ENCODE measurements at places on chromosomes 3 and 15. TPM values are rescaled to one million over a fixed set of nuclear protein-coding genes. Genes with fewer than 3 reads are reported as not detected.

Gene ALDH1A2
- 28.4 TPM for total RNA-seq

Gene PLIN1
- total RNA-seq: 0.43 TPM

Gene ROBO2
- total RNA-seq: 72.4 TPM

Gene CADM2
- total RNA-seq: 3.3 TPM

GRCh38 chr3:37154668-37155314, 19.6 kb downstream of the LRRFIP2 start:
- no peak for DNase-seq
- H3K4me3 ChIP-seq: no peak overlapping the region
- H3K27me3 ChIP-seq: no peaks in the 10 kb centered on the region
- peaks cover 11% of the 10 kb centered on the region for H3K4me1 ChIP-seq

- DNase-seq: no peak
- H3K4me1 ChIP-seq: no peaks in the 10 kb centered on the region
- no peak overlapping the region for H3K27ac ChIP-seq
Observed at GRCh38 chr3:35929158-35929557, 289.8 kb downstream of the ARPP21 start.

GRCh38 chr3:133853063-133853924, 42.4 kb downstream of the RAB6B start:
- no peak for DNase-seq
- no peaks in the 10 kb centered on the region for H3K4me1 ChIP-seq
- no peak overlapping the region for H3K4me3 ChIP-seq
- H3K36me3 ChIP-seq: no peaks in the 10 kb centered on the region
- H3K27me3 ChIP-seq: no peaks in the 10 kb centered on the region

- no peak overlapping the region for H3K4me3 ChIP-seq
- H3K27me3 ChIP-seq: no peaks in the 10 kb centered on the region
- DNase-seq: no peak
- no peaks in the 10 kb centered on the region for H3K4me1 ChIP-seq
- H3K27ac ChIP-seq: no peak overlapping the region
Observed at GRCh38 chr3:160455846-160456245, 6.3 kb upstream of the TRIM59 start.

DNA sequence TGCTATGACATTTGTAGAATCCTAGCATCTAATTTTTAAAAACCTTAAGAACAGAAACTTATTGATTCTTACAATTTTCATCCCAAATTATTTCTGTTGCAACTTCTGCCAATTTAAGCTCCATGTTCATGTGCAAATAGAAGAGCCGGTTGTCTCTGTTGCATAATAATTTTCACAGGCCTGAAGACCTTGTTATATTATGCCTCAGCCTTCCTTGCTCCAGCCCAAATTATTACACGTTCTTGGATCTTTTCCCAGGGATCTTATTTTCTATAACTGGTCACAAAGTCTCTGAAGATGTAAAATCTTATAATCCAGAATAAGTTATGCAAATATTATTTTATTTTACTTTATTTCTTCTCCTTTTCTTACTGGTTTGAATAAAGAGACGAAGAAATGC, 210.7 kb upstream of the DPH6 start:
- H3K27me3 ChIP-seq: no peaks in the 10 kb centered on the region
- no peak overlapping the region for H3K4me3 ChIP-seq
- H3K36me3 ChIP-seq: no peaks in the 10 kb centered on the region

DNA sequence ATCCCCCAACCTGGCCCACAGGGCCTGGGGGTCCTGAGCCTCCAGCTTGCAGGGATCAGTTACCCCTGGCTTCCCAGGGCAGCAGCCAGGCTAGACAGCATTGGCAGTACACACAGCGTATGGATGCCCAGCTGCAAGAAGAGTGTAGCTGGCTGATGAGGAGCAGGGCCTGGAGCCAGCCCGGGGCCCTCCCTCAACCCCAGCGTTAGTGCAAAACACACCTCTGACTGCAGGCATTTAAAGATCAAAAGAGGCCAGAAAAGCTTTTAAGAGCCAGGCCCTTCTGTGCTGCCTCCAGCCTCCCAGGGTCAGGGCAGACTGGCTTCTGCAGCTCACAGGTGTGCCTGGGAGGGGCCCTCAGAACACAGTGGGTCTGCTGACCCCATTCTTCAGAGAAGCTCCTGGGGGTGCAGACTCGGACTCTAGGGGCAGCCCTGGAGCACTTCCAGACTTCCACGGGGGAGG, 110.6 kb downstream of the ETFA start:
- no peak overlapping the region for H3K27ac ChIP-seq
- no peak for DNase-seq
- no peaks in the 10 kb centered on the region for H3K36me3 ChIP-seq
- no peak overlapping the region for H3K4me3 ChIP-seq
- peaks cover 4% of the 10 kb centered on the region for H3K4me1 ChIP-seq

GRCh38 chr15:64766058-64766457, 9.3 kb downstream of the RBPMS2 start:
- no peaks in the 10 kb centered on the region for H3K4me1 ChIP-seq
- no peaks in the 10 kb centered on the region for H3K36me3 ChIP-seq
- H3K27ac ChIP-seq: no peak overlapping the region
- no peaks in the 10 kb centered on the region for H3K27me3 ChIP-seq

GRCh38 chr15:26038693-26039092, 175.6 kb upstream of the ATP10A start:
- H3K4me1 ChIP-seq: no peaks in the 10 kb centered on the region
- no peak for DNase-seq
- no peaks in the 10 kb centered on the region for H3K27me3 ChIP-seq
- no peak overlapping the region for H3K4me3 ChIP-seq
- H3K36me3 ChIP-seq: no peaks in the 10 kb centered on the region

- DNase-seq: peak; percentile 9
- peak overlapping the region; percentile 89 for H3K4me3 ChIP-seq
Observed at GRCh38 chr3:51385621-51386091, 565 bp downstream of the MANF start.

DNA sequence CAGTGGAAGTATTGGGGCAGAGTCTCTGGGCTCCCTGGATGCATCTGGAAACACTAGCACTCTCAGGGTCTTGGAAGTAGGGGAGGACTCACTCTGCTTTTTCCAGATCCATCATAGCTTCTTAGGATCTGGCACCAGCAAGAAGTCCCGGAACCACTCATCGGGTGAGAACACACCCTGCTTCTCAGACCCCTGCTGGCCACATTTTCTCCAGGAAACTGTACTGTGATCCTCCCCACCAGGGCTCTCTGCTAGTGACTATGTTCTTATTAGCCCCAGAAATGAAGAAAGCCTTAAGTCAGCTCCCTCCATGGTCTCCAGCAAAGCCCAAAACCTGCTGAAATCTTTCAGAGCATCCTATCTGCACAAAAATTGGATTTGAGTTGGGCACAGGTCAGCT, 197.3 kb upstream of the GADL1 start:
- no peak for DNase-seq
- H3K27ac ChIP-seq: no peak overlapping the region
- peaks cover 3% of the 10 kb centered on the region for H3K4me1 ChIP-seq
- H3K4me3 ChIP-seq: no peak overlapping the region
- no peaks in the 10 kb centered on the region for H3K27me3 ChIP-seq

GRCh38 chr15:65414841-65415621, 7.7 kb downstream of the IGDCC4 start:
- H3K4me1 ChIP-seq: peaks cover 20% of the 10 kb centered on the region
- no peaks in the 10 kb centered on the region for H3K36me3 ChIP-seq
- no peak overlapping the region for H3K27ac ChIP-seq
- H3K27me3 ChIP-seq: no peaks in the 10 kb centered on the region
- peak; percentile 91 for DNase-seq

- H3K27me3 ChIP-seq: no peaks in the 10 kb centered on the region
- H3K4me3 ChIP-seq: no peak overlapping the region
- no peaks in the 10 kb centered on the region for H3K4me1 ChIP-seq
- no peaks in the 10 kb centered on the region for H3K36me3 ChIP-seq
- no peak overlapping the region for H3K27ac ChIP-seq
- DNase-seq: no peak
Observed at GRCh38 chr3:170507063-170507462, 78.8 kb downstream of the SLC7A14 start.

- no peak overlapping the region for H3K27ac ChIP-seq
- H3K36me3 ChIP-seq: no peaks in the 10 kb centered on the region
- no peaks in the 10 kb centered on the region for H3K27me3 ChIP-seq
- no peak for DNase-seq
- H3K4me1 ChIP-seq: no peaks in the 10 kb centered on the region
Observed at GRCh38 chr3:71509066-71509465, 74.5 kb downstream of the FOXP1 start.

- no peak overlapping the region for H3K4me3 ChIP-seq
- no peak for DNase-seq
- H3K27me3 ChIP-seq: peaks cover 2% of the 10 kb centered on the region
- no peaks in the 10 kb centered on the region for H3K36me3 ChIP-seq
- no peaks in the 10 kb centered on the region for H3K4me1 ChIP-seq
- no peak overlapping the region for H3K27ac ChIP-seq
Observed at GRCh38 chr3:197025736-197026480, 3.7 kb downstream of the MELTF start.

GRCh38 chr3:17219593-17219992, 334.8 kb downstream of the PLCL2 start:
- no peaks in the 10 kb centered on the region for H3K4me1 ChIP-seq
- H3K36me3 ChIP-seq: no peaks in the 10 kb centered on the region
- no peak overlapping the region for H3K4me3 ChIP-seq
- H3K27me3 ChIP-seq: no peaks in the 10 kb centered on the region
- H3K27ac ChIP-seq: no peak overlapping the region
- no peak for DNase-seq

DNA sequence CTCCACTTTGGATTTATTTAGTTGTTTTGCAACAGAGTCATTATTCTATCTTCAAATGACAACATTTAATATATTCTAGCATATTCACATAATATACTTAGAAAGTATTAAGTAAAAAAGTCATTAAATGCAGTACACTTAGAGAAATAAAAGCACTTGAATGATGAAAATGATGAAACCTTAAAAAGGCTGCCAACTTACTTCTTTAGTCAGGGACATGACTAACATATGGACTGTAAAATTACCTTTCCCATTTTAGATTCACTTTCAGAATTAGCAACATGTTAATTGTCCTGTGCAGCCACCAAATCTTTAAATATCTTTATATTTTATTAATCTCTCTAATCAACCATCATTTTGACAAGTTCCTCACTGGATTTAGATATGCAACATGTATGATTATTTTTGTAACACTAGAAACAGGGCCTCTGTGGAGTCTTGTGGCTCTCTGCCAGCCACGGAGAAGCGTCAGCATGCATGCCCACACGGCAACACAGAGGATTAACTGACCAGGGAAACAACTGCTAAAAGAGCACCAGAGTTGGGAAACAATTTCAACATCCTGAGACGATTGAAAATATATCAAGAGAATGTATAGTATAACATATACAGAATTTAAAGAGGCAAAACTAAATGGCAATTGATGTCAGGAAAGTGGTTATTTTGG, 95.7 kb downstream of the ANO10 start:
- H3K27me3 ChIP-seq: no peaks in the 10 kb centered on the region
- no peak overlapping the region for H3K27ac ChIP-seq
- H3K36me3 ChIP-seq: no peaks in the 10 kb centered on the region
- no peak for DNase-seq

DNA sequence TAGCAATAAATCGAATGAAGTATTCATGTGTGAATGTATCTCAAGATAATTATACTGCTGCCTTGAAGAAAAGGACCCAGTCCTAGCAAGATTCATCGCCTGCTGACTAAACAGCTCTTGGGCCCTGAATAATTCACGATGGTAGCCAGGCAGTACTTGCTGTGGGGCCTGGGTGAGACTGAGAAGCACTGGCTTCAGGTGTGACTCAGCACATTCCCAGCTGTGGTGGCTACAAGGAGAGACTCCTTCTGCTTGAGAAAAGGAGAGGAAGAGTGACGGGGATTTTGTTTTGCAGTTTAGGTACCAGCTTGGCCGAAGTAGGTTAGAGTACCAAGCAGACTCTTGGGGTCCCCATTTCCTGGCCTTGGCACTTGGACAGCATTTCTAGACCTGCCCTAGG, 47.6 kb upstream of the CD200R1L start:
- H3K4me1 ChIP-seq: no peaks in the 10 kb centered on the region
- H3K27ac ChIP-seq: no peak overlapping the region
- H3K27me3 ChIP-seq: no peaks in the 10 kb centered on the region

- no peaks in the 10 kb centered on the region for H3K27me3 ChIP-seq
- no peak overlapping the region for H3K27ac ChIP-seq
- DNase-seq: no peak
- H3K4me3 ChIP-seq: no peak overlapping the region
- H3K36me3 ChIP-seq: no peaks in the 10 kb centered on the region
- no peaks in the 10 kb centered on the region for H3K4me1 ChIP-seq
Observed at GRCh38 chr3:117941756-117942155, 1092.9 kb downstream of the IGSF11 start.

DNA sequence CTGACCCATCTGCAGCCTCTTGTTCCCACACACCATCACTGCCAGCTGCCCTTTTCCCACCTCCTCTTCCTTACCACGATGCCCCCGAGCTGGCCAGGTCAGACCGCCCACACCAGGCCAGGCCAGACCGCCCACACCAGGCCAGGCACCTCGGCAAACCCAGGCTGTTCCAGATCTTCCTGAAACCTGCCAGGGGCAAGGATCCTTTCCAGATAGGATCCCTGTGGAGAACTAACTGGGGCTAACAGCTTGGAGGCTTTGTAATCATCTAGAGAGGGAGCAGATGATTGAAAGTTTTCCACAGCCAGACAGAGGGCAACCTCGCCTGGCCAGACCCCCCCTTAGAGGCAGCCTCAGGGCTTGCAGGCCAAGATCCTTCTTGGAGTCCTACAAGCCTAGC, 287.3 kb upstream of the TLE3 start:
- H3K4me3 ChIP-seq: no peak overlapping the region
- no peaks in the 10 kb centered on the region for H3K36me3 ChIP-seq
- H3K27me3 ChIP-seq: no peaks in the 10 kb centered on the region
- DNase-seq: no peak
- H3K4me1 ChIP-seq: no peaks in the 10 kb centered on the region
- no peak overlapping the region for H3K27ac ChIP-seq

DNA sequence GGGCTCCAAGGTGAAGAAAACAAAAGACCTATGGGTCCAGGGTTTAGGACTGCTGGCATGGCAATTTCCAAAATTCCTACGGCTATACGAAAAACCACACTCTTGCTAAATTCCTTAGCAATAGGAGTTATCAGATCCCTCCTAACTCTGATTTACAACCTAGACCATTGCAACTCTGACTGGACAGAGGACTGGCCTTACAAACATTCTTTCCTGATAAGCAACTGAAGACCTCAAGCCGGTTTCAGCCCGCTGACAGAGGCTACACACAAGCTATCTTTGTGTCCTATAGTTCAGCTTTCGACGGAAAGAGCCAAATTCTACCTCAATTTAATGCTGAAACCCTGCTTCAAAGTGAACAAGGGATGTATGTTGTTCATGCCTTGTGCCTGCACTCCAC, 38.3 kb upstream of the AGBL1 start:
- DNase-seq: no peak
- H3K36me3 ChIP-seq: no peaks in the 10 kb centered on the region
- H3K4me3 ChIP-seq: no peak overlapping the region

GRCh38 chr3:14129296-14129695, 4.4 kb downstream of the TMEM43 start:
- DNase-seq: no peak
- no peak overlapping the region for H3K4me3 ChIP-seq
- peaks cover 15% of the 10 kb centered on the region for H3K4me1 ChIP-seq
- peaks cover 36% of the 10 kb centered on the region for H3K36me3 ChIP-seq
- H3K27me3 ChIP-seq: no peaks in the 10 kb centered on the region

GRCh38 chr3:123020709-123021108, 6.9 kb downstream of the SEMA5B start:
- no peak for DNase-seq
- H3K4me1 ChIP-seq: no peaks in the 10 kb centered on the region
- H3K36me3 ChIP-seq: no peaks in the 10 kb centered on the region

- no peak overlapping the region for H3K27ac ChIP-seq
- no peaks in the 10 kb centered on the region for H3K36me3 ChIP-seq
- peak; percentile 65 for DNase-seq
- H3K4me1 ChIP-seq: no peaks in the 10 kb centered on the region
- H3K4me3 ChIP-seq: no peak overlapping the region
Observed at GRCh38 chr3:102195198-102195948, 239.4 kb upstream of the ZPLD1 start.
